ENCODE measurements at places on chromosomes 6 and 20.

- no peak for DNase-seq
Measured at GRCh38 chr6:140049251-140049650, 674.8 kb upstream of the CITED2 start.

DNA sequence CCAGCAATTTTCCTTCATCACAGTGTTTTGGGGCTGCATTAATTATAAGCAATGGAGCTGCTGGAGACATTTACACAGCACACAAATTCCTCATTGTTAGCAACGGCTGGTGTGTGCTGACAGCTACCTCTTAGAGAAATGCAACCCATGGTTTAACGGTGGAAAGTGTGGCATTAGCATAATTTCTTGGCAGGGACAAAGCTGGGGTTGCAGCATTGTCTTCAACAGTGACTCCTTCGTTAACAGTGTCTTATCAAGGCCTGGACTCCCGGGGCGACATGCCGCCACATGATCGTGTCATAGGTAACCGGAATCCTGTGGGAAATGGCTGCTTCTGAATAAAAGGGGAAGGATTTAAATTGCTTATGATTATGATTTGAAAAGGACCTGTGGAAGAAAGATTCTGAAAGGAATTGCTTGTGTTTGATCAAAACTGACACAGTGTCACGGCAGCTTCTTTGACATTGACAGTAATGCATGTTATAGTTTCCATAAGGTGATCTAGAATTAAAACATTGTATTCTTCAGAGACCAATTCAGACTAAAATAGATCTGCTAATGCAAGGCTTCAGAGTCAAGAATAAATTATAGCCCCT is 128.0 kb downstream of the UST start:
- no peak for DNase-seq

DNA sequence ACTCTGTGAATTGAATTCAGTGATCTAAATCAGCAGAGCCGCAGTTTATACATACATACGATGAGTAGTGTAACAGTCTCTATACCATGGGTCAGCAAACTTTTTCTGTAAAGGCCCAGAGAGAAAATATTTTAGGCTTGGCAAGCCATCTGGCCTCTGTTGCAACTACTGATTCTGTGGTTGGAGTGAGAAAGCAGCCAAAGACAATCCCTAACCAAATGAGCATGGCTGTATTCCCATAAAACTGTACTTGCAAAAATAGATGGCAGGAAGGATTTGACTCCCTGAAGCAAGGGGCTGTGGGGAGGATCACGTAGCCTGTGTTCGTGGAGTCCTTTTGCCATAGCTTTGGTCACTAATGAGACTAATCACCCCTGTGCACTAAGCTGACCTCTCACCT is 17.9 kb upstream of the MOCS1 start:
- DNase-seq = no peak

GRCh38 chr6:116136933-116137340 is 11.0 kb upstream of the COL10A1 start:
- DNase-seq = no peak

DNA sequence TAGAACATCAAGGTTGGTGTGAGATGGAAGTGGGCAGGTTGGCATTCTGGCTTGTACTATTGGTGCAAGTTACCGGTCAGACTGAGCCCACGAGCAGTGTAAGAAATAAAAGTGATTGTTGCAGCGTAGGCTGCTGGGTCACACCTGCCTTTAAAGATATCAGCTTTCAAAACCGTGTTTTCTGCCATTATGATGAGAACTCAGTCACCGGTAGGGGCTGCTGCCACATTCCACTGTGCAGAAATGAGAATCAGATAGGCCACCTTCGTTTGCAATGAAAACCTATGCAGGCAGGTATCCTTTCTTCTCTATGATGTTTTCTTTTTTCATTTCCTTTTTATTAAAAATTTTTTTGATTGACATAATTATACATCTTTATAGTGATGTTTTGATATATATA is 168.5 kb downstream of the MYLK4 start:
- no peak for DNase-seq

DNA sequence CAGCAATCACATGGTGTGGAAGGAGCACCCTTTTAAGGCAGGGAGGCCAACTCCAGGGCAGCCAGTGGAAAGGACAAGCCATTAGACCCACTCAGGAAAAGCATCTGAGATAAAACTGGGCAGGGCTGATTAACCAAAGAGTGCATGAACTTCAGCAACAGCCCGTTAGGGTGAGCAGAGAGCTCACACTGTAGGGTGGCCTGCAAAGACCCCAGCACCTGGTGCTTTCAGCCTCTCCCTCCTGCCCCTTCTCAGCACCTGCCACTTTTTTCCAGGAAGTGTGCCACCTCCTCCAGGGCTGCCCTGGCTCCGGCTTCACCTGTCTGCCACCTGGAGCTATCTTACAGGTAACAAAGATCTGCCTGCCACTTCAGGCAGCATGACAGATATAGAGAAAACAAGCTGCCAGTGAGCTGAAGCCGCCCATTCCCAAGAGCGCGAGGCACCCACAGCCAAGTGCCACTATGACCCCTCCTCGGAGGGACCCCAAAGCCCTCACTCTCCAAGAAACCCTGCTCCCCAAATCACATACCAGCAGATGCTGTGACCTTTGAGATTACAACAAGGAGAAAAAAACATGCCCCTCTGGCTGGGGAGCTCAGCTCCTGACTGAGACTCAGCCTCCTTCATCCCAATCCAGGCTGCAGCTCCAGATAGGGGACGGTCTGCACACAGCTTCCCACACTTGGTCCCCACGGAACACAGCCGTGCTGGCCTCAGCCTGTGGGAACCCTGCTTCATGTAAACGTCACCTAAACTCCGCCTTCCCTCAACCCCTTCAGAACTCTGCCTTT is 71.2 kb downstream of the ABHD12 start:
- DNase-seq = no peak

Data from activated CD4-positive, alpha-beta T cell treated with anti-CD3 and anti-CD28 coated beads for 1 hour (primary cell).